ENCODE measurements at places on chromosomes 16 and 17.

DNA sequence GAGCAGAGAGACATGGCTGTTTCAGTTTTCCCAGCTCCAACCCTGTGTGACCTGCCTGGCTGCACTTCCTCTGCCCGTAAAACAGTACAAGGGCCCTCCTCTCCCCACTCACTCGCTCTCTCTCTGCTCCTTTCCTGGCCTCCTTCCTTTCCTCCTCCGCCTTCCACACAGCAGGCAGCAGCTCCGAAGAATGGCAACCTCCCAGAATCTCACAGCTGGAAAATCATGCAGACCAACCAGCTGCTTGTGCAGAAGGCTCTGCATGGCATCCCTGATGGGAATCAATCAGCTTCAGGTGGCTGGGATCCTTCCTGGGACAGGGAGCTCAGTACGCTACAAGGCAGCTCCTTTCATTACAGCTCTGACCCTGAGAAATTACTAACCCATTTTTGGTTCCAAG, 27.4 kb downstream of the TMEM132E start:
- no peak for DNase-seq

DNA sequence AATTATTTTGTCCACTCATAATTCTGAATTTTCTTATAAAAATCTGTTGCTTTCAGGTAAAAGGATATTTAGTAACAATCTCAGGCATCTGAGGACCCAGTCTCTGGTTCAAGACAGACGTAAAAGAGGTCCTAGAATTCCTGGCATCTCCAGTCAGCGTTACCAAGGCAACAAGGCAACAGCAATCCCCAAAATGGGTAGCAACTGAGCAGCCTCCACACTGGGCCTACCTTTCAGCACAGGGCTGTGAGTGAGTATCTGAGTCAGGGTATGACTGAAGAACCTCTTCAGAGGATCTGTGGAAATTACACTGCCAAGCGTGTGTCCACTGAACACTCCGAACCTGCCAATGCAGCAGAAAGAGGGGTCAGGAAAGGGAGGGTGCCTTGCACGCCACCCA, 20.8 kb downstream of the FANCA start:
- DNase-seq = no peak

GRCh38 chr17:74558882-74559519, 8.3 kb downstream of the CD300H start:
- no peak for DNase-seq

DNA sequence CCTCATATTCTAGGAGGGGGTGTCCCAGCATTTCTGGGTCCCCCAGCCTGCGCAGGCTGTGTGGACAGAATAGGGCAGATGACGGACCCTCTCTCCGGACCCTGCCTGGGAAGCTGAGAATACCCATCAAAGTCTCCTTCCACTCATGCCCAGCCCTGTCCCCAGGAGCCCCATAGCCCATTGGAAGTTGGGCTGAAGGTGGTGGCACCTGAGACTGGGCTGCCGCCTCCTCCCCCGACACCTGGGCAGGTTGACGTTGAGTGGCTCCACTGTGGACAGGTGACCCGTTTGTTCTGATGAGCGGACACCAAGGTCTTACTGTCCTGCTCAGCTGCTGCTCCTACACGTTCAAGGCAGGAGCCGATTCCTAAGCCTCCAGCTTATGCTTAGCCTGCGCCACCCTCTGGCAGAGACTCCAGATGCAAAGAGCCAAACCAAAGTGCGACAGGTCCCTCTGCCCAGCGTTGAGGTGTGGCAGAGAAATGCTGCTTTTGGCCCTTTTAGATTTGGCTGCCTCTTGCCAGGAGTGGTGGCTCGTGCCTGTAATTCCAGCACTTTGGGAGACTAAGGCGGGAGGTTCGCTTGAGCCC, 11.6 kb downstream of the STH start:
- no peak for DNase-seq

GRCh38 chr17:80465327-80465974, 11.0 kb downstream of the NPTX1 start:
- DNase-seq = no peak

- DNase-seq = no peak
These were observed 16.3 kb downstream of the IRF8 start for GRCh38 chr16:85915125-85915845.

DNA sequence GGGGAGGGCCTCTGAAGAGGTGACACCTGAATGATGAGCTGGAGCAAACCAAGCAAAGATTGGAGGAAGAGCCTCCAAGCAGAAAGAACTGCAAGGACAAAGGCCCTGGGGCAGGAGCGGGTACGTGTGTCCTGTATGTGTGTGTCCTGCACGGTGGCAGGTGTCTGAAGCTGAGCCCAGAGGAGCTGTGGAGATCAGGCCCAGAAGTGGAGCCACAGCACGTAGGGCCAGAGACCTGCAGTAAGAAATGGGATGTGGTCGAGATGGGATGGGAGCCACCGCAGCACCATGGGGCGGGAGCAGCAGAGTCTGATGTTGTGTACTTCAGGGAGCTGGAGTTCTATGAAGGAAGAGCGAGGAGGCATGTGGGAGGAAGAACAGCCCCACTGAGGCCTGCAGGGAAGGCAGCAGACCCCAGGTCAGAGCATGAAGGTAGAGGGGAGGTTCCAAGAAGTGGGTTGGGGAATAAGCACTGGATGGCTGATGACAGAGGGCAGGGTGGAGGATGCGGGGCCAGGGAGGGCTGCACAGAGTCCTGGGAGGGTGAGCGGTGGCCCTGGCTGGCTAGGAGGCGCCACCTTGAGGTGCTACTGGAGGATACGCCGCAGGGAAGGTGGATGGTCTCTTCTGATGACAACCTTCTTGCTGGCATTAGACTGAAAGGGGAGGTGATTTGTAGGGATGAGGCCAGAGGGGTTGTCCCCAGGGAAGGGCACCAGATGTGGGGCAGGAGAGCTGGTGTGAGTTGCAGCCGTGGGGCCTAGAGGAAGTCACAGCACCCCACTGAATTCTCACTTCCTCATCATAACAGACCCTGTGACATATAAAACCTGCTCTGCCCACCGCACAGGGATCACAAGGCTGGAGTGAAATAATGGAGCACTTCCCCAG, 10.6 kb upstream of the CETP start:
- DNase-seq = no peak

GRCh38 chr16:58495521-58496331, 4.2 kb upstream of the NDRG4 start:
- no peak for DNase-seq

DNA sequence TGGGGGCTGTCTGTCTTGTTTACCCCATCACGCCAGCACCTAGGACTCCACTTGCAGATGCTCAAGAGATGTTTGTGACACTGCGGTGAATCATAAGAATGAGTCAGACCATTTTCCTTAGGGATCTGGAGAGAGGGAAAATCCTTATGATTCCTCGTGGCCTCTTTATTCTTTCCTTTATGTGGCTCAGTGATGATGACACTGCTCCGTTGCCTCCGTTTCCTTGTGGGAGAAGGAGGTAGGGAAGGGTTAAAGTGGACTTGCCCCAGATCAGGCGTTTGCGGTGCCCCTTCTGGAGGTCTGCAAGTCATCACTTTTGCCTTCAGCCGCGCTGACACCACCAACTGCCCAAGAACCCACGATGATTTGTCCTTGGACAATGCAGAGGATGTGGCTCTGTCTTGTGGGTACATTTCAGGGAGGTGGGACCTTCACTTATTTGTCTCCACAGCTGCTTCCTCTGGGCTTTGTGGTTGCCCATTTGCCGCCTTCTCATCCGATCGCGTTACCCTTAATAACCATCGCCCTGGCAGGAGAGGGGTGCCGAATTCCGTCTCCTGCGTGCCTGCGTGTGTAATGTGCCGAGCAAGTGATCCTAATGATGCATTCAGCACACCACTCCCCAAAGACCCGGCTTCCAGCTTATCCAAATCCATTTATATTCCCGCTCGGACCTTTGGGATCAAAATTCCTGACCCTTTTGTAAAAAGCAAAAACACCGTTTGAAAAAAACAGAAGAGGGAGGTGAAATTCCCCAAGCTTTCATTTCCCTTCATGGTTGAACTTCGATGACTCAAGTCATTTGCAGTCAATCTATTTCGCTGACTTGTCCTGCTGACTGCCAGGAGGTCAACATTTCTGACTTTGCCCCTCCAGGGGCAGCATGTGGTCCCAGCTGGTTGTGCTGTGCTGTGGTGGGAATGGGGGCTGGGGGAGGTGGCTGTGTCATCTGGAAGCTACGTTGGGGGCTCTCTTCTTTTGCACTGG, 87.2 kb upstream of the IRX3 start:
- DNase-seq = no peak

GRCh38 chr16:85518398-85519049, 94.6 kb upstream of the GSE1 start:
- no peak for DNase-seq

DNA sequence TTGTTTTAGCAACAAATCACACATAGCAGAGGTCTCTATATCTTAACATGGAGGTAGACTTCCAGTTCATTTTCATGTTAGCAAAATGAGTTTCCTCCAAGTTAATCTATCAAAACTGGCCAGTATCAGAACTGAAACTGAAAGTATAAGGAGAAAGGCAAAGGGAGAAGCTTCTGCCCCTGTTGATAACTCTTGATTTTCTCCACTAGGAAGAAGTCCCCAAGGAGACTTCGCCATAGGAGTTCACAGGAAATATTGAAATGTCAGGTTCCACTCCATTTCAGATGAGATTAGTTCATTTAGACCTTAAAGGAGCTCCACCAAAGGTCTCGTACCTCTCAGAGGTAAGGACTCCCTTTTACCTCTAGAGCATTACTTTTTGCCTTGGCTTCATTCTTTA, 1.2 kb upstream of the OGFOD3 start:
- no peak for DNase-seq

GRCh38 chr17:19337712-19338023, 24.9 kb downstream of the B9D1 start:
- no peak for DNase-seq

- no peak for DNase-seq
These were observed 197.1 kb downstream of the SHISA9 start for GRCh38 chr16:13098536-13098935.

All from stimulated activated CD4-positive, alpha-beta T cell treated with anti-CD3 and anti-CD28 coated beads, Interleukin-12 subunit alpha, Interleukin-12 subunit beta, amount 100 ng/mL, for 48 hours (primary cell).